Mucosa of descending colon (tissue), 3 donors: ENCODE measurements at places on chromosomes 12 and 14.

DNA sequence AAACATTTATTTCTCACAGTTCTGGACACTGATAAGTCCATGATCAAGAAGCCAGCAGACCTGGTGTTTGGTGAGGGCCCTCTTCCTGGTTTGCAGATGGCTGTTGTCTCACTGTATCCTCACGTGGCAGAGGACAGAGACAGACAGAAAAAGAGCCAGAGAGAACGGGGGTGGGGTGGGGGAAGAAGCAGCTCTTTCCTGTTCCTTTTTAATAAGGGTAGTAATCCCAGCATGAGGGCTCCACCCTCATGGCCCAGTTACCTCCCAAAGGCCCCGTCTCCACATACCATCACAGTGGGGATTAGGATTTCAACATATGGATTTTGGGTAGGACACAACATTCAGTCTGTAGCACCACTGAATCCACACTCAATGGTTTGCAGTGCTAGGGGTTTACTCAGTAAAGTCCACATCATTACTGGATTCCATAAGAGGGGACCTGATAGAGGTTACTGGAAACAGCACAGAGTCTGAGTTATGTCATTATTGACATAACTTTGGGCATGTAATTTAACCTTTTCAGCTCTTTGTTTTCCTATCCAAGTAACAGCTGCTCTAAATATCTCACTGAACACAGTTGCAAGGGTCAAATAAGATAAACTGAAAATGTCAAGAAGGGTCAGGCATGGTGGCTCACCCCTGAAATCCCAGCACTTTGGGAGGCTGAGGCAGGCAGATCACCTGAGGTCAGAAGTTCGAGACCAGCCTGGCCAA, 53.2 kb downstream of the RPAP3 start:
- no peak for DNase-seq

DNA sequence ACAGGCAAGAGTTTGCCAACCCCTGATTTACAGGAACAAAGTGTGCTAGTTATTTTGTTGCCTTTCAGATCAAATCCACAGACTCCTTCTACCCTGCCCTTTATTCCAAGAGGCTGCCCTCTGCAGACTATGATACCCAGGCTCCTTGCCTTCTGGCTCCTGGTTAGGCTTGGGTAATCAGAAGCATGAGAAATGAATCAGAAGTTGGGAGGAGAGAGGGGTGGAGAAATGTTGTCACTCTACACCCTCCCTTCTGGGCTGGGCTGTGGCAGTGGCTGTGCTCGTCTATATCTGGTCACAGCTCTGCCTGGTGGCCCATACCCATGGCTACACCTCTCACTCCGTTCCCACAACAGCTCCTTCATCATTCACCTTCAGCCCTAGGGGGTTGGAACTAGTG, 204.6 kb upstream of the PLXNC1 start:
- DNase-seq = no peak

GRCh38 chr12:38907201-38907923, 2.0 kb upstream of the CPNE8 start:
- DNase-seq = no peak

DNA sequence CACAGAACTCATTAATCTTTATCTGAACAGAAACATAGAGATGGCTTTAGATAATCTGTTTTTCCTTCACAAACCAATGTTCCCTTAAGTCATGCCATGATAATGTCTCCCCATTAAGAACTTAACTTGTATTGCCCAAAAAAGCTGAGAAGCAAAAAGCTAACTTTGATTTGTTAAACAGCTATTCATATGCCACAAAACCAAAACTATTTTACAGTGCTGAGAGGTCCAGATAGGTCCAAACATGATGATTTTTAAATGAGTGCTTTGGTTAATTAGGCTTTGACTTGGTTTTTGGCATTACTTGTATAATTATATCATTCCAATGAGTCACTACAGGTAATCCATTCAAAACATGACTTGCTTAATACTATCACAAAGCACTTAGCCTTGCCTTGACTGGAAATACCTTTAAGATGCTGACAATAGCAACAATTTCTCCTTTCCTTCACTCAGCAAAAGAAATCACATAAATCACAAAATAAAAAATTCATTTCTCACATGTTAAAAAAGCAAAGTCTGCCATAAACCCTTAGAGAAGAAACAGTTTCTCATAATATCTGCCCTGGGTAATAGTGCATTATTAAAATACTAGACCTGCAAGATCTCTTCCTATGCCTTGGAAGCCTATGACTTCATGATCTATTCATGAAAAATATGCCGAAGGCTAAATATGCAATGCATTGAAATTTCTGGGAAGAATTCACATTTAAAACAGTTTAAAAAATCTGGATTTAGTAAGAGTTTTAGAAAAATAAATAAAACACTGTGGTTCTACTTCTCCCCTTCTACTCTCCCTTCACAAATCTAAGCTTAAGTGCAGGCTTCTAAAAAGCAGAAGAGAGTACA, 52.0 kb upstream of the SAV1 start:
- no peak for DNase-seq

DNA sequence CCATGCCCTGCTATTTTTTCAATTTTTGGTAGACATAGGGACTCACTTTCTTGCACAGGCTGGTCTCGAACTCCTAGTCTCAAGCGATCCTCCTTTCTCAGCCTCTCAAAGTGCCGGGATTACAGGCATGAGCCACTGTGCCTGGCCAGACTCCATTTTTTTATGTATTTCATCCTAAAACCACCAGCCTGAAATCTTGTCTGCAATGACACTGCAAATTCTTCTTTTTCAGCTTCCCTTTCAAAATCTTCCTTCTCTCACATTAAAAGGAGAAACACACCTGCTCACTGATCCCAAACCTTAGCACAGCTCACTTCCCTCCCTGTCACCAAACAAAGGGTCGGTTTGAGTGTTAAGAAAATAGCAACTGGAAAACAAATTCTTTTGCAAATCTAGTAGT, 62.6 kb downstream of the PPP2R5E start:
- no peak for DNase-seq

DNA sequence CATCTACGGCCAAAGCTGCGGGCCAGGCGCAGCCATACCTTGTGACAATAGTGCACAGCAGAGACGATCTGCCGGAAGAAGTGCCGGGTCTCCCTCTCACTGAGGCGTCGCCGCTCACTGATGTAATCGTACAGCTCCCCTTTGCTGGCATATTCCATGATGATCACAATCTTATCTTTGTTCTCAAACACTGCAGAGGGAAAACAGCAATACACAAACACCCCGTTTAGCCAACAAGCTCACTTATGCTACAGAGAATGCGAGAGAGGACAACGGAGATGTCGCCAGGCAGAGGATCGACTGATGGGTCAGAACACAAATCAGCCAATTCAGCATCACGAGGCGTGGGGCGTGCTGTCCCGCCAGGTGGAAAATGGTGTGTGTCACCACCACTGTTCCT, 52.1 kb downstream of the NUAK1 start:
- DNase-seq = no peak

GRCh38 chr12:19382563-19382962, 56.7 kb upstream of the AEBP2 start:
- no peak for DNase-seq

DNA sequence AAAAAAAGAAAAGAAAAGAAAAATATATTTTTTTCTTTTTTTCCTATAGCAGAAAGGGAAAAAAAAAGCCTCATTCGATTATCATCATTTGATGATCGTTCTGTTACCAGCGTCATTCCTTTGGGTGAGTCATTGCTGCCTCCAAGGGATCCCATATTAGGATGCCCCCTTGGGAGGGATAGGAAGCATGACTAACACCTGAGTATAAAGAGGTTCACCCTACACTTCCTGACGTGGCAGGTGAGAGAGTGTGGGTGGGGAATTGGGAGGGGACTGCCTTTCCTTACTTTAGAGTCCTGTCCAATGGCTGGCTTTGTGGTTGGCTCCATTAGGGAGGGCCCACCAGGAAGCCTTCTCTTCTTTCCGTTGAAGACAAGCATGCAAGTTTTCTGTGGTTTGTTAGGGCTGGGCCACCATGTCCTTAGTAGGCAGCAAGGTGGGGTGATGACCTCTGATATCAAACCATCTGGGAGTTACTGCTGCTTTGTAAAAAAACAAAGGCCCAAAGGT, 56.1 kb upstream of the FUT8 start:
- no peak for DNase-seq

- no peak for DNase-seq
These were observed 457.1 kb downstream of the DAD1 start for GRCh38 chr14:22131749-22132476.

DNA sequence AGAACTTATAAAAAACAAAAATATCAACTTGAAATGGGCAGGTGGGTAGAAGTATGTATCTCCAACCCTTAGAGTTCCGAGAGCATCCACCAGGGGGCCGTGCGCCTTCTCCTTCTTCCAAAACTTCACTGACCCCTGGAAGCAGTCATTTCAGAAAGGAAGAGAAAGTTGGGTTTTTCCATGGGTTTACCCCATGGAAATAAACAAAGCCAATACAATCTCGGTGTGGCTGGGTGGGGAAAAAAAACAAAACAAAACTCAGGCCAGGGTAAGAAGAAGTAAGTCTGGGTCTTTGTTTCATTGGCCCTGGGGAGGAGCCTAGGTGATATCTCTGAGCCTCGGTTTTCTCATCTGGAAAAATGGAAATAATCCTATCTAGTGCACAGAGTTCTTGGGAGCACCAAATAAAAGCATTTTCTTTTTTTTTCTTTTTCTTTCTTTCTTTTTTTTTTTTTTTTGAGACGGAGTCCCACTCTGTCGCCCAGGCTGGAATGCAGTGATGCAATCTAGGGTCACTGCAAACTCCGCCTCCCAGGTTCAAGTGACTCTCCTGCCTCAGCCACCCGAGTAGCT, 33.6 kb upstream of the HNF1A start:
- no peak for DNase-seq

GRCh38 chr12:18467620-18468245, 206.4 kb downstream of the PIK3C2G start:
- no peak for DNase-seq

GRCh38 chr14:85556267-85556666, 26.3 kb downstream of the FLRT2 start:
- no peak for DNase-seq

- DNase-seq = no peak
These were observed at the start of gene FOXG1 for GRCh38 chr14:28766469-28766955. FOXG1 (plus strand) TSS chr14:28766787; CDS start chr14:28767280, 493 bp downstream.

GRCh38 chr12:83365317-83365716, 678.6 kb downstream of the TMTC2 start:
- DNase-seq = no peak

- DNase-seq = no peak
These were observed 48.6 kb upstream of the GTF2A1 start for GRCh38 chr14:81269100-81269978.

GRCh38 chr12:31740628-31741027, 11.8 kb upstream of the AMN1 start:
- DNase-seq = no peak

DNA sequence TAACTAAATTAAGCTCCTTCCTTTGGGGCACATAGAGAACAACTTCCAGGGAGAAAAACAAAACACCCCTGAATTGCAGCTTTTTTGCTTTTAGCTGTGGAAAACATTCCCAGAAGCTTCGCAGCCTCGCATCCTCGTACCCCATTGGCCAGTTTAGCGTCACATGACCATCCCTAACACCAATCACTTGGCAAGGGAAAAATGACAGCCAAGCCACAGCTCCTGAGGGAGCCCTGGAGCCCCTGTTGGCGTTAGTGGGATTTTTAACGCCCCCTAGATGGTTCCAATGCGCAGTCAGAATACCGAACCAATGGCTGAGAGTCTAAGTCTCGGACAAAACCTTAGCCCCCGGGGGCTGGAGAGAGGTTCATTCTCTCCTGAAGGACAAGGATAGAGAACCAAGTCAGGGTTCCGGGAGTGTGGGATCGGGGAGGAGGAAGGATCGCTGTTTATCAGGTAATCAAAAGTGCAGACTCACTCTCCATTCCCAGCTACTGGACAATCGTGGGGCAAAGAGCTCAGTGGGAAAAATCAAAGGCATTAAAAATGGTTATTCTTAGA, 135.6 kb upstream of the HIF1A start:
- DNase-seq = no peak

- DNase-seq = no peak
These were observed 114.7 kb upstream of the CRY1 start for GRCh38 chr12:107207931-107208525.

DNA sequence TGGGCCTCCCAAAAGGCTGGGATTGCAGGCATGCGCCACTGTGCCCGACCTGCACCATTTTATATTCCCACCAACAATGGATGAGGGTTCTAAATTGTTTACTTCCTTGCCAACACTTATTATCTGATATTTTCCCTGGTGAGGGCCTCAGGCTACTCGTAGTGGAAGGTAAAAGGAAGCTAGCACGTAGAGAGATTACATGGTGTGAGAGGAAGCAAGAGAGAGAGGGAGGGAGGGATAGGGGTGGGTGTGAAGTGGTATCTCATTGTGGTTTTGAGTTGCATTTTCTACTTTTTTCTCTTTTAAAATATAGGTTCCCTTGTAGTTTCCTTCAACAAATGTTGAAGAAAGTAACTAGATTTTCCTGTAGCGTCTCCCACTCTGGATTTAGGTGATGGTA, 30.9 kb downstream of the MYO1H start:
- DNase-seq = no peak

GRCh38 chr12:118187751-118188435, 52.0 kb downstream of the PEBP1 start:
- DNase-seq = no peak

- DNase-seq = no peak
These were observed 22.2 kb downstream of the SGPP1 start for GRCh38 chr14:63705561-63706070.

- DNase-seq = no peak
These were observed 66.4 kb upstream of the SRSF5 start for GRCh38 chr14:69700575-69700974.

GRCh38 chr14:60805841-60806430, 71.4 kb downstream of the MNAT1 start:
- DNase-seq = no peak

DNA sequence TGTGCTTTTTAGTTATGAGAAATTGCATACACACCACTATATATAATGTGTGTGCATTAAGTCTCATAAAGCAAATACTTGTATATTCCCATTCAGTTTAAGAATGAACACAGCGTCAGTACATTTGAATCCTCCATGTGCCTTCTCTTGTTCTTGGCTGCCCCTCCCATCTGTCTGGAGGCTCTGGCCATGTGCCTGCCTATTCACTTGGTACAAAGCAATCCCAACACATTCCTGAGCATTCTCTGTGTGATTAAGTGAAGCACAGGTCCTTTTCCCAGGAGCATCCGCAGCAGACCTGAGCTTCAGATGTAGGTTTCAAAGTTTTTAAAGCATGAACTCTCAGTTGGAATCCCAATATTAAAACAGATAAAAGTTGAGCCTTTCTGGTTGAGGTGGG, 58.7 kb downstream of the POLR3B start:
- DNase-seq = no peak

GRCh38 chr14:95619785-95620417, 66.3 kb upstream of the TCL1B start:
- DNase-seq = no peak

GRCh38 chr12:125412506-125412905, 347.3 kb downstream of the AACS start:
- no peak for DNase-seq

DNA sequence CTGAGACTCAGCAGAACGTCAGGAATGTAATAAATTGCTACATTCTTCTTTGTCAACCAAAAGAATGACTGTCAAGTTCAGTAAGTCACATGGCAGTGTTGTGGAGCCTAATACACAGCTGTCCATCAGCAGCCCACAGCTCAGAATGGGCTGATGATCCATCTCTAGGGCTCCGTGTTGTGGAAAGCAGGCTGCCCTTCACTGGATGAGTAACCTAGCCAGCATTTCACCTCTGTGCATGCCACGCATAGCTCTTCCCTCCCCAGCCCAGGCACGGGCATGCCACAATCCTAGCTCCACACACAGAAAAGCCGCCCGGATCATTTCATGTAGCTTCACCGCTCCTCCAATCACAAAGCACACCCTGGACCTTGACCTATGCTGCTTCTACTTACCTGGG, 878.0 kb upstream of the TMEM132C start:
- no peak for DNase-seq
